ENCODE measurements at places on chromosomes 11 and 22.
A peak's percentile ranks its signal among the peaks of the same experiment; 100 is the strongest.

DNA sequence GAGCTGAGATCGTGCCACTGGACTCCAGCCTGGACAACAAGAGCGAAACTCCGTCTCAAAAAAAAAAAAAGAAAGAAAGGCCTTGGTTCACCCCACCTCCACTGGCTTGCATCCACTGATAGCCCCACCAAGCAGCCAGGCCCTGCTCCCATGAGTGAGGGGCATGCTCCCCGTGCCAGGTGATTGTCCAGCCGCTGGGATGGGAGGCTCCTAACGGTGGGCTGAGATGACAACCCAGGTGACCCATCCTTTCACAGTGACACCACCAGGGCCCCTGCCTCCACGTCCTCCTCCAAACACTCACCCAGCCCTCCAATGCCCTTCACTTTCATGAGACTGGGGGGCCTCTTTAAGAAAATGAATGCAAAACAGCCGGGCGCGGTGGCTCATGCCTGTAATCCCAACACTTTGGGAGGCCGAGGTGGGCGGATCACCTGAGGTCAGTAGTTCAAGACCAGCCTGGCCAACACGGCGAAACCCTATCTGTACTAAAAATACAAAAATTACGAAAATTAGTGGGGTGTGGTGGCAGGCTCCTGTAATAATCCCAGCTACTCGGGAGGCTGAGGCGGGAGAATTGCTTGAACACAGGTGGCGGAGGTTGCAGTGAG is 8.6 kb upstream of the DERL3 start:
- DNase-seq = no peak

DNA sequence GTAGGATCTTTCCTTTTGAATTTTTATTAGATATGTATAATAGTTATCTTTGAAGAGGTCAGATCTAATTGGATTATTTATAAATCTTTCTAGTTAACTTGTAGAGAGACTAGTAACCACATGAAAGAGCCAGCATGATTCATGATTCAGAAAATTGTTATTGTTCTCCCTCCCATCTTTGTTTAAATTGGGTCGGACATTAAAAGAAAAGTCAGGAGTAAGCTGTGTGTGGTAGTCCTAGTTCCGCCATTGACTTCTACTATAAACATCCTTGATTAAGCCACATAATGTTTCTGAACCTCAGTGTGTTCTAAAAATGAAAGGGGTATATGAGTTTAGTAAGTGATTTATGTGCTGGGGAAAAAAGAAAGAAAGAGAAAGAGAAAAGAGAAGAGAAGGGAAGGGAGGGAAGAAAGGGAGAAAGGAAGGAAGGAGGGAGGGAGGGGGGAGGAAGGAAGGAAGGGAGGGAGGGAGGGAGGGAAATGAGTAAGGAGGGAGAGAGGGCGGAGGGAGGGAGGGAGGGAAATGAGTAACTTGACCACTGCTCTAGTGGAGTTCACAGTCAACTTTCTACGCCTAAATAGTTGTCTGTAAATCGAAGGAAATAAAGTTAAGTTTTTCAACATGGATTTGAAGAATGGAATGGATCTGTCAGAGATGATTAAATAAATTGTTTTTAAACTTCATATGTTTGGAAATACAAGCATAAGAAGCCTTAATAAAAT is 32.9 kb downstream of the SIK2 start:
- DNase-seq = peak; percentile 81

DNA sequence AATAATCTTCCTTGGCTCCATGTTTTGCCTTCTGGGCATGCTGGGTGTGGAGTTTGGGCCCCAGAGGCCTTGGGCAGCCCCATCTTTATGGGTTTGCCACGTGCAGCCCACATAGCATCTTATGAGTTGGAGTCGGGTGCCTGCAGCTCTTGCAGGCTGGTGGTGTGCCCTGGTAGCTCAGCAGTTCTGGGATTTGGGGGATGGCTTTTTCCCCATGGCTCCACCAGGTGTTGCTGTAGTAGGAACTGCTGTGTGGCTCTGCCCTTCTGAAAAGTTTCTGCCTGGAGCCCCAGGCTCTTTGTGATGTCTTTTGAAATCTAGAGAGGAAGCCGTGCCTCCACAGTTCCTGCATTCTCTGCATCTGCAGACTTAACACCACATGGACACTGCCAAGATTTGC is 16.8 kb downstream of the EED start:
- DNase-seq = no peak

DNA sequence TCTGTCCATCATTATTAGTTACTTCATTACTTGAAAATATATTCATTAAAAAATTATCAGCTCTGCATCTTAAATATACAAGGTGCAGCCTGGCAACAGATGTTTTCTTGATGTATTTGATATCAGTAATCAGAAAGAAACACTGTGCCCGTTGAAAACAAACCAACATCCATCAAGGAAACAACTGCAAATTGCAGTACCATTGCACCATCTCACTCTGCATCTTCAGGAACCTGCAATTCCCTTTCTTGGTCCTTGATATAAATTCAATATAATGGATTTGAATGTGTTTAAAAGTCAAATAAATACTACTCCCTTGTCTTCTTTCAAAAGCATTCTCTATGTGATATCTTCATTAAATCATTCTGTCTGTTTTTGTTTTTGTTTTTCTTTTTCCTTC is 1131.2 kb downstream of the FAM181B start:
- no peak for DNase-seq

GRCh38 chr22:45859231-45860161 is 117.5 kb downstream of the WNT7B start:
- DNase-seq = no peak

Data from M059J (cell line).